ENCODE measurements at places on chromosomes 6 and 20.

GRCh38 chr6:16741112-16742016, 19.9 kb downstream of the ATXN1 start:
- DNase-seq: peak; percentile 70

GRCh38 chr20:42483730-42484303, 705.9 kb downstream of the PTPRT start:
- DNase-seq: no peak

GRCh38 chr6:54451516-54451915, 143.3 kb downstream of the TINAG start:
- no peak for DNase-seq

DNA sequence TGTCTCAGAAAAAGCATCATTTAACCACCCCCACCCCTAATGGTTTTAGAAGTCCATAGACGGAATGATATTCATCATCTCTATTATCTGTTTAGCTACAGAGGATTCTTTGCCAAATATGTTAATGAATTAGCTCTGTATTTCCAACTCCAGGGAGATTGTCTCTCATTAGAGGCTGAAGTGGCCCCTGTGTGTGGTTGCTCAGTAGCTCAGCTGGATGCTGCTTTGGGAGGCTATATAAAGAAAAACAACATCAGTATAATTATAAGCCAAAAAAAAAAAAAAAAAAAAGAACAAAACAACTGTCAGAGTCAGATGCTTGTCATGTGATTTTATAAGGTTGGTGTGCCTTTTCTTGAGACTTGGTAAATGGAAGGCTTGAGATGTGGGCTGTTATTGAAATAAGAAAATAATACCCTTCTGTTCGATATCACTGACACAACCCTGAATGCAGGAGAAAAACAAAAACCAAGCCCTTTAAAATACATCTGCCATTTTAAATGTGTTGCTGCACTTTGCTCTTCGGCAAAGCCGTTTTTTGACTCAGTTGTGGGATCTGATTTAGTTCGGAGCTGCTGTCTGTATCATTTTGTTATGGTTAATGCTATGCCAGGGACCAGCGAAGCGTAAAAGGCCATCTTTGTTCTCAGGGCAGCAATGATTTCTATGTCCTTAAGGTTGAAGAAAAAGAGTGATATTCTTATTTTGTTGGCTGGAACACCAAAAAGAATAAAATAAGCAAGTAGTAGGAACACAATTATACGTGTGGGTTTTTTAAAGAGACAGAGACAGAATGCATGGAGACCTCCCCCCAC, 422.6 kb downstream of the QKI start:
- no peak for DNase-seq

- no peak for DNase-seq
Measured at GRCh38 chr6:158589366-158589765, 29.5 kb downstream of the TMEM181 start.

- no peak for DNase-seq
Measured at GRCh38 chr20:23085436-23086055, 578 bp downstream of the CD93 start.

GRCh38 chr20:53716395-53716794, 122.8 kb upstream of the ZNF217 start:
- no peak for DNase-seq

DNA sequence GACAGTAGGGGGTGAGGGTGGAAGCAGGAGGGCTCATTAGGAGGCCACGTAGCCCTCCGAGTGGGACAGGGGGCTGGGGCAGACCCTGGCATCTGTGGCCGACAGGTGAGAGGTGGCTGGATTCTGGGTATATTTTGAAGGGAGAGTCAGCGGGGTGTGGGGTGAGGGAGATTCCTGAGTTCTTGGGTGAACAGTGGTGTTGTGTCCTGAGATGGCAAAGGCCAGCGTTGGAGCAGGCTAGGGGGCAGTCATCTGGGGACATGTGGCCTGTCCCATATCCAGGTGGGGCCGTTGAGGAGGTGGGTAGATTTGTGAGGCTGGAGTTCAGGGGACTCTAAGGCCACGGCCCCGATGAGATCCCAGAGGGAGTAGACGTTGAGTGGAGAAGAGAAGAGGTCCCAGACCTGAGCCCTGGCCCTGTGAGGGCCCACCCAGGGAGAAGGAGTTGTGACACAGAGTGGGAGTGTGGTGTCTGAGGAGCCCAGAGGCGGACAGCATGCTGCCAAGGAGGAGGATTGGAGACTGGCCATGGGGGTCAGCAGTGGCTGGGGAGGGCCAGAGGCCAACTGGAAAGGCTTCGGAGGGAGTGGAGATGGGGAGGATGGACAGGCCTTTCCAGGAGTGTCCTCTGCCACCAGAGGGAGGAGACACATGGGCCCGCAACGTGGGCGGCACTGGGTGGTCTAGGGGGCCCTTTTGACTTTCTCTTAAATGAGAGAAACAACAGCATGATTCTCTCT, 19.6 kb downstream of the PACSIN1 start:
- DNase-seq: no peak

DNA sequence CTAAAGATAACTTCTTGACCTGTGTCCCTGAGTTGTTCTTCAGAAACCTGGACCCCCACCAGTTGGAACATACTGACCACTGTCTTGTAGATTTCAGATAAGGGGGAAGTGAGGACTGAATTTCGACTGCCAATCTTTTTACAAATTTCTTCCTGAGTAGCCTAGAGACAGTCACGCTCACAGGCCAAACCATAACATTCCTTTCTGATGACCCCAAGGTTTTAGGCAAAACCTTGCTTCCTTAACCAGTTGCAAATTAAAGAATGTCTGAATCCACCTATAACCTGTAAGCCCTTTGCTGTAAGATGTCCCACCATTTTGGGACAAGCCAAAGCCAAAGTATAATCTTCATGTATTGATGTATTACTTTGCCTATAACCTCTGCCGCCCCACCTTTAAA, 306.9 kb downstream of the LRFN2 start:
- no peak for DNase-seq

GRCh38 chr6:93418408-93419303, 703 bp downstream of the EPHA7 start:
- DNase-seq: no peak

Data from fibroblast of gingiva (primary cell).